ENCODE measurements at places on chromosomes 7 and 10.

- no peaks in the 10 kb centered on the region for H3K36me3 ChIP-seq
- no peak overlapping the region for H3K27ac ChIP-seq
- H3K27me3 ChIP-seq = peaks cover 67% of the 10 kb centered on the region
- no peaks in the 10 kb centered on the region for H3K4me1 ChIP-seq
Measured at GRCh38 chr7:21773326-21773725, 172.4 kb downstream of the CDCA7L start.

DNA sequence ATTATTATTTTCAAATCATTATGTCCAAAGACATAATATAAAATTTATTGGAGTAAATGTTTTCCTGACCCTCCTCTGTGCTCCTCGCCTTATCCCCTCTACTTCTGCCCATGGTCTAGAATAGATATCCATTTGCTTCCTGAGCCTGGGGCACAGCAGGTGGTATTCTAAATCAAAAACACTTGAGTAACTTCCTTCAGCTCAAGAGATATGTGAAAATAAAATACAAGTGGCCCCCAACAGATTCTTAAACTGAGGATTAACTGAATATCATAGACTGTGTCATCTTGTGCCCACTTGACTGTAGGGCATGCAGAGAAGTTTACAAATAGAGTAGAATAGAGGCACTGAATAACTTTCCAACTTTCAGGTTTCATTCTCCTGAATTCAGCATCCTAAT is 59.1 kb downstream of the HGF start:
- H3K36me3 ChIP-seq = peaks cover 2% of the 10 kb centered on the region
- H3K27me3 ChIP-seq = no peaks in the 10 kb centered on the region
- H3K4me3 ChIP-seq = no peak overlapping the region

DNA sequence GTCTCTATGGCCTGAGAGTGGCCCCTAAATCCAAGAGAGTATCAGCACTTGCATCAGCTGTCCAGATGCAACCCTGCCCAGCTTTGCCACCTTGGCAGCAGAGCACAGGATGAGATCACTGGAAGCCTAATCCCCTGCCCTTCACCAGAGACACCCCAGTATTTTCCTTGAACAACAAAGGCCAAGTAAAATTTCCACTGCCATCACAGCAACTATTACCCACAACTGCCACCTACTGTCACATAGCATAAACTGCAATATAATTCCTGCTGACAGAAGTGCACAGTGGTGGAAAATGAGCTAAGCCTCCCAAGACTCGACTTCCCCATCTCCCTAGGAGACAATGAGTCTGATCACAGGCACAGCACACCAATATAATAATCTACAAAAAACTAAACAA is 462.8 kb upstream of the ZWINT start:
- H3K27ac ChIP-seq = no peak overlapping the region
- H3K36me3 ChIP-seq = no peaks in the 10 kb centered on the region
- H3K27me3 ChIP-seq = no peaks in the 10 kb centered on the region
- no peak overlapping the region for H3K4me3 ChIP-seq
- DNase-seq = no peak

DNA sequence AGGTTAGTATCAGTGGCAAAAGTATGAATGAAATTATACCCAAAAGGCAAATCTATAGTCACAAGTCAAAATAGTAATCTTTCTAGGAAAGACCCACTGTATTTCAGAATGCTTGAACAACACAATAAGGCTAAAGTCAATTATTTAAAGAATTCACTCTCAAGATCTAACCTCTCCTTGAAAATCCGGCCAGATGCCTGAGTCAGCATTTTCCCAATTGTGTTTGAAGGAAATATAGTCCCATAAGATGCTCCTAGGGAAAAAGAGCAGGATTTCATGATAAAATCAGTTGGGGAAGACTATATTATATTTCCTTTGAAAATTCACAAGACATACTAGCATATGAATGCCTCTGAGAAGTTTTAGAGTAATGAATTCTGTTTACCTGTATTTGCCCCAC is 1075.0 kb downstream of the GRM8 start:
- H3K36me3 ChIP-seq = no peaks in the 10 kb centered on the region
- no peaks in the 10 kb centered on the region for H3K4me1 ChIP-seq
- no peaks in the 10 kb centered on the region for H3K27me3 ChIP-seq
- no peak overlapping the region for H3K27ac ChIP-seq
- no peak for DNase-seq
- H3K4me3 ChIP-seq = no peak overlapping the region

DNA sequence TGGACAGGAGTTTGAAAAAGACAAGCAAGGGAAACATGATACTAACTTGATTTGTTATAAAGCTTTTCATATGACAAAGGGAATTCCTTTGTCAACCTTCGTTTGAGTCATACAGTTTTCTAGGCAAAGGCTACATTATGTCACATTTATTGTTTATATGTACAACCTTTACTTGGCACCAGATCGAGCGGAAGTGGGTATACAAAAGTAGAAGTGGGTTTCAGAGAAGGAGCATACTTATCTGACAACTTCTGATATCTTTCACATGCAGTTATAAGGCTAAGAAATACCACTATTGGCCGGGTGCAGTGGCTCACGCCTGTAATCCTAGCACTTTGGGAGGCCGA is 11.0 kb downstream of the STMP1 start:
- H3K27me3 ChIP-seq = no peaks in the 10 kb centered on the region
- H3K36me3 ChIP-seq = peaks cover 22% of the 10 kb centered on the region
- H3K27ac ChIP-seq = no peak overlapping the region
- no peak for DNase-seq
- peaks cover 32% of the 10 kb centered on the region for H3K4me1 ChIP-seq

DNA sequence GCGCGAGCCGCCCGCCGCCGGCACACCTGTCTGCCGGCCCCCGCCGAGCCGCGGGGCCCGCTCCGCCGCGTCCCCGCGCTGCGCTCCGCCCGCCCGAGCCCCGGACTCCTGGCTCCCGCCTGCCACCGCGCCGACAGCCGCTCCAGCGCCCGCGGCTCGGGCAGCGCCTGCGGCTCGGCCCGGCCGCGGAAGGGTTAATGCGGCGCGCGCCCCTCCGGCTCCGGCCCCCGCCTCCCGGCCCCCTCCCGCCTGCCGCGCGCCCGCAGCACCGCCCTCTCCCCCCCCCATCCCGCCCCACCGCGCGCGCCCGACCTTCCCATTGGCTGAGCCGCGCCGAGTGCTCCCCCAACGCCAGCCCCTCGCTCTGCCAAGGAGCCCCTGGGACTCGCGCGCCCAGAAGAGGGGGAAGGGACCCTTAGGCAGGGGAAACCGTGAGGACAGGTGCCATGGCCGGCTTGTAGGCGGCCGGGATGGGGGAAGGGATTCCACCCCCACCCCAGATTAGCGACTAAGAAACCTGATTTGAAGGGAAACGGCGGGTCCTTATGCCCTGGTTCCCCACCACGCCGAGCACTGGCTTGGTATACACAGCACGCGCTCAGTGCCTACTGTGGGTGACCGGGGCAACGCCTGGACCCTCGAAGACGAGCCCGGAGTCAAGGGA is at the start of gene KCNH2:
Gene KCNH2, minus strand, starts transcription at position 196 of the 664 bp plus-strand sequence. CDS start 408 bp downstream, outside the sequence.
- H3K27ac ChIP-seq = no peak within 1 kb of the TSS
- peaks cover 7% of the 10 kb centered on the region for H3K36me3 ChIP-seq
- DNase-seq = no peak
- H3K4me1 ChIP-seq = peaks cover 33% of the 10 kb centered on the region
- H3K27me3 ChIP-seq = peaks cover 63% of the 10 kb centered on the region
- H3K4me3 ChIP-seq = peak within 1 kb of the TSS; percentile 82

DNA sequence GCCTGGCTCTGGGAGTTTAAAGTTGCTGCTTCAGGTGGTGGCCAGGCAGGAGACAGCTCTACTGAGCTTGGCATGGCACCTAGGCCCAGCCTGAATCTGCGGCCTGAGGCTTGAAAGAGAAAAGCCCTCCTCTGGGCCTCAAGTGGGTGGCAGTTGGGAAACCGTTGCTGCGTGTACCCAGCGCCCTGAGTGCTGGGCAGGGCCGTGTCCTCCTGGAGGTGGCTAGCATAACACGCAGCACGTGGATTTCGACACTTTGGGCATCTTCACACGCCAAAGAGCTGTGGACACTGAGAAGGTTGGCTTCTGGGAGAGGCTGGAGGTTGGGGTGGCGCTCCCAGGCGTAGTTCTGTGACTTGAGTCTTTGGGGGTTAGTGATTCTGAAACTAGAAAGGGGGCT is 2.5 kb downstream of the ZNF316 start:
- peak overlapping the region; percentile 82 for H3K27ac ChIP-seq
- H3K36me3 ChIP-seq = peaks cover 18% of the 10 kb centered on the region
- H3K4me3 ChIP-seq = peak overlapping the region; percentile 36
- no peak for DNase-seq
- H3K4me1 ChIP-seq = peaks cover 28% of the 10 kb centered on the region
- no peaks in the 10 kb centered on the region for H3K27me3 ChIP-seq

GRCh38 chr7:45601816-45602540 is 27.8 kb downstream of the ADCY1 start:
- peak; percentile 9 for DNase-seq
- no peaks in the 10 kb centered on the region for H3K4me1 ChIP-seq
- no peak overlapping the region for H3K27ac ChIP-seq

DNA sequence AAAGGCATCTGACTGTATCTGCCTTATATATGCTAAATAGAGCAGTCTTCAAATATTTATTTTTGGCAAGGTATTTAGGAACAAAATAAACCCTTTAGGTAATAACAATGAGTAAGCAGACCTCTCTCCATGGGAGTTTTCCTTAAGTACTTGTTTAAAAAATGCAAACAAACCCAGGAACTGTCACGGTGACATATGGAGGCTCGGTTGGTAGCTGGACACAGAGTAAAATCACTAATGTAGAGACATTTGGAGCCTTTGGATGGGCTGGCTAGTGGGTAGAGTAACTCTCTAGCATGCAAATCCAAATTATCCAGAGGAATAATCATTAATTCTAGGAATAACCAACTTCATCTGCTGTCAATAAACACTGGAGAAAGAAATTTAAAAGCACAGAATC is 71.6 kb upstream of the LAMB4 start:
- DNase-seq = no peak
- peaks cover 19% of the 10 kb centered on the region for H3K27me3 ChIP-seq
- no peaks in the 10 kb centered on the region for H3K4me1 ChIP-seq
- no peaks in the 10 kb centered on the region for H3K36me3 ChIP-seq
- no peak overlapping the region for H3K4me3 ChIP-seq

GRCh38 chr7:100483722-100484672 is at the start of gene NYAP1:
Gene NYAP1, plus strand, starts transcription at chr7:100483927. Its CDS starts 1,385 bp downstream, at chr7:100485312.
- no peaks in the 10 kb centered on the region for H3K27me3 ChIP-seq
- peaks cover 8% of the 10 kb centered on the region for H3K36me3 ChIP-seq
- H3K27ac ChIP-seq = peak within 1 kb of the TSS; percentile 54
- no peak for DNase-seq

DNA sequence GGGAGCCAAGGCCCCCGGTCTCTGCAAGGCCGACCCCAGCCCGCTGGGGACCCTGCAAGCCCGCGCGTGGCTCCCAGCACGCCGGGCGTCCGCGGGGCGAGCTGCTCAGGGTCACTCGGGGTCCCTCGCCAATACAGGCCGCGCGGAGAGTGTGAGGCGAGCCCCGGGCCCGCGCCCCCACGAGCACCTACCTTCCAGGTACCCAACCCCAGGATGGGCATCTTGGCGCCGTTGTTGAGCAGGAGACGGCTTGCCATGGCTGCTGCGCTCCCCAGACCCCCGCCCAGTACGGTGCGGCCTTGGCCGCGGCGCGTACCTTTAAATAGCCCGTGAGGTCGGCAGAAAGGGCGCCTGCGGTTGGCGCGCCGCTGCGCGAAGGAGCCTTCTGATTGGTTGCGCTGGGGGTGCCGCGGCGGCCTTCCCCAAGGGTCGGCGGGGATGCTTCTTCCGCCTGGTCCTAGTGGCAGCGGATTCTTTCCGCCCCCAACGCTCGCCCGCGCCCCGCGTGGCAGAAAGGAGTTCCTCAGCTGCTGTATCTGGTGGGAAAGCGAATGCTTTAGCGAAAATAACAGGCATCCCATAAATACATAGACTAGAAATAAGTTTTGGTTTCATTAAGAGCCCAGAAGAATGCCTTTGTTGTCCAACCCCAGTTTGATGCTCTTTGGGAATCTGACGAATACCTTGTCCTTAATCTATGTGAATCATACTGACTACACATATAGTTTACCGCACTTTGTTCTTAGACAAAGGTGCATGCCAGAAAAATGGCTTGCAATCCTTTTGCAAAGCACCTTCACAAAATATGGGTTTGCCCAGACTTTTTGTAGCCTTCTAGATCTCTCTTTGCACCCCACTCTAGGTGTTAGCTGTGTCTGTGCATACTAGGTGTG is at the start of gene AKR1B1:
Gene AKR1B1, minus strand, starts transcription at position 295 of the 893 bp plus-strand sequence. Its CDS starts 38 bp downstream, at position 257.
- H3K4me1 ChIP-seq = peaks cover 44% of the 10 kb centered on the region
- no peaks in the 10 kb centered on the region for H3K27me3 ChIP-seq
- peak within 1 kb of the TSS; percentile 87 for H3K4me3 ChIP-seq
- DNase-seq = peak; percentile 82
- H3K27ac ChIP-seq = peak within 1 kb of the TSS; percentile 79

- DNase-seq = no peak
- H3K4me1 ChIP-seq = no peaks in the 10 kb centered on the region
- no peak overlapping the region for H3K4me3 ChIP-seq
- H3K36me3 ChIP-seq = no peaks in the 10 kb centered on the region
- H3K27ac ChIP-seq = no peak overlapping the region
Measured at GRCh38 chr10:36332926-36333325, 690.8 kb upstream of the FZD8 start.

- no peak for DNase-seq
- H3K4me3 ChIP-seq = no peak overlapping the region
- no peaks in the 10 kb centered on the region for H3K36me3 ChIP-seq
- H3K27ac ChIP-seq = no peak overlapping the region
- no peaks in the 10 kb centered on the region for H3K27me3 ChIP-seq
- no peaks in the 10 kb centered on the region for H3K4me1 ChIP-seq
Measured at GRCh38 chr10:61564444-61564843, 98.3 kb upstream of the CABCOCO1 start.

GRCh38 chr10:24344695-24345463 is 135.9 kb downstream of the KIAA1217 start:
- no peak for DNase-seq
- H3K27ac ChIP-seq = no peak overlapping the region
- H3K4me3 ChIP-seq = no peak overlapping the region
- no peaks in the 10 kb centered on the region for H3K4me1 ChIP-seq
- H3K27me3 ChIP-seq = peaks cover 8% of the 10 kb centered on the region
- no peaks in the 10 kb centered on the region for H3K36me3 ChIP-seq

GRCh38 chr7:133484086-133484485 is 231.2 kb downstream of the EXOC4 start:
- H3K36me3 ChIP-seq = peaks cover 5% of the 10 kb centered on the region
- H3K4me3 ChIP-seq = peak overlapping the region; percentile 64
- H3K27ac ChIP-seq = peak overlapping the region; percentile 54
- peaks cover 56% of the 10 kb centered on the region for H3K4me1 ChIP-seq
- no peaks in the 10 kb centered on the region for H3K27me3 ChIP-seq
- peak; percentile 19 for DNase-seq

- H3K4me1 ChIP-seq = peaks cover 9% of the 10 kb centered on the region
- DNase-seq = no peak
- peak overlapping the region; percentile 13 for H3K27ac ChIP-seq
- H3K4me3 ChIP-seq = peak overlapping the region; percentile 42
- no peaks in the 10 kb centered on the region for H3K36me3 ChIP-seq
Measured at GRCh38 chr10:86017841-86018734, 348.5 kb downstream of the GRID1 start.
